Tibial nerve (tissue), 4 donors: ENCODE measurements at places on chromosomes 5 and 9. TPM values are rescaled to one million over a fixed set of nuclear protein-coding genes. Genes with fewer than 3 reads are reported as not detected.

GRCh38 chr5:143536364-143536763, 132.9 kb upstream of the NR3C1 start:
- H3K27me3 ChIP-seq, result no peaks in the 10 kb centered on the region
- DNase-seq, result peak; percentile 28
- H3K4me1 ChIP-seq, result no peaks in the 10 kb centered on the region
- no peak overlapping the region for H3K27ac ChIP-seq
- no peak overlapping the region for H3K4me3 ChIP-seq

GRCh38 chr5:120771202-120771601, 307.1 kb downstream of the PRR16 start:
- H3K27me3 ChIP-seq, result no peaks in the 10 kb centered on the region
- no peak overlapping the region for H3K4me3 ChIP-seq
- H3K27ac ChIP-seq, result no peak overlapping the region
- H3K4me1 ChIP-seq, result no peaks in the 10 kb centered on the region
- no peak for DNase-seq

Gene JAK2
- total RNA-seq, result 38.2 TPM

Gene IFNK
- total RNA-seq, result not detected

Gene LCN9
- total RNA-seq, result not detected

GRCh38 chr9:99109522-99109921, 4.6 kb downstream of the TGFBR1 start:
- peak; percentile 43 for DNase-seq
- H3K27ac ChIP-seq, result no peak overlapping the region
- H3K4me1 ChIP-seq, result peaks cover 68% of the 10 kb centered on the region
- H3K4me3 ChIP-seq, result no peak overlapping the region
- no peaks in the 10 kb centered on the region for H3K36me3 ChIP-seq
- no peaks in the 10 kb centered on the region for H3K27me3 ChIP-seq

GRCh38 chr5:136820848-136821247, 455.5 kb upstream of the TRPC7 start:
- no peaks in the 10 kb centered on the region for H3K4me1 ChIP-seq
- H3K27me3 ChIP-seq, result no peaks in the 10 kb centered on the region
- H3K4me3 ChIP-seq, result no peak overlapping the region

Gene STK32A
- total RNA-seq, result 10.0 TPM

DNA sequence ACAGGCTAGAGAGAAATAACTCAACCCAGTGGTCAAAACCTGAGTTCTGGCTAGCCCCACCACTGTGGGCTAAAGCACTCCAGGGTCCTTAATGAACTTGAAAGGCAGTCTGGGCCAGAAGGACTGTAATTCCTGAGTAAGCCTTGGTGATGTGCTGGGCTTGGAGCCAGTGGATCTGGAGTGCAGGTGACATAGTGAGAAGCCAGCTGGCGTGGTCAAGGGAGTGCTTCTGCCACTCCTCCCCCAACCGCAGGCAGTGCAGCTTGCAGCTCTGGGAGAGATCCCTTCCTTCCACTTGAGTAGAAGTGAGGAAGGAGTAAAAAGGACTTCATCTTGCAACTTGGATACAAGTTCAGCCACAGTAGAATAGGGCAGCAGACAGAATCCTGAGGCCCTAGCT, 424.0 kb downstream of the CDH18 start:
- no peaks in the 10 kb centered on the region for H3K36me3 ChIP-seq
- no peaks in the 10 kb centered on the region for H3K4me1 ChIP-seq
- no peak for DNase-seq
- no peak overlapping the region for H3K4me3 ChIP-seq

GRCh38 chr5:162283609-162284008, 216.0 kb downstream of the GABRG2 start:
- H3K27me3 ChIP-seq, result no peaks in the 10 kb centered on the region
- H3K27ac ChIP-seq, result no peak overlapping the region
- no peaks in the 10 kb centered on the region for H3K36me3 ChIP-seq
- no peak overlapping the region for H3K4me3 ChIP-seq

GRCh38 chr9:135448663-135449100, 30.9 kb upstream of the PPP1R26 start:
- H3K27ac ChIP-seq, result no peak overlapping the region
- H3K4me3 ChIP-seq, result no peak overlapping the region
- no peaks in the 10 kb centered on the region for H3K4me1 ChIP-seq

- H3K27ac ChIP-seq, result peak overlapping the region; percentile 97
- H3K36me3 ChIP-seq, result no peaks in the 10 kb centered on the region
- peak; percentile 80 for DNase-seq
- no peaks in the 10 kb centered on the region for H3K27me3 ChIP-seq
- H3K4me3 ChIP-seq, result no peak overlapping the region
These were observed 33.9 kb downstream of the SH3PXD2B start for GRCh38 chr5:172420235-172420939.

DNA sequence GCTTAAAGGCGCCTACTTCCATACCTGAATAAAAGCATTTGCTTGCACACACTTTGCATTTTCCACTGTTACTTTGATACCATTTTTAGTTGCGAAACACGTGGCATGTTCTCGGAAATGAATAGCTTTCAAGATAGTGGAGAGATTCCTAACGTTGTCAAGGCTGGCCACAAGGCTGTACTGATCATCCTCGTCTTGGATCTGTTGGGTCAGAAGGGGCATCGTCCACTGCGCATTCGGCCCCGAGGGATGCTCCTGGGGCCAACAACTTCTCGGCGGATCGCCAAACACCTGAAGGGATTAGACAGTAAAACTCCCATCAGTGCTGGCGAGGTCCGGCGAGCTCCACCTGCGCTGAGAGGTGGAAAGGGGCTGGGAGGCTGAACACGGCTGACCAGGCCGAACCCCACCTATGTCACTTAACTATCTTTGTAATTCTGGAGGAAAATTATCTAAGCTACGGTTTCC, 599 bp downstream of the RAD1 start:
- DNase-seq, result no peak
- H3K27me3 ChIP-seq, result no peaks in the 10 kb centered on the region
- peak overlapping the region; percentile 94 for H3K27ac ChIP-seq
- H3K4me3 ChIP-seq, result peak overlapping the region; percentile 89
- no peaks in the 10 kb centered on the region for H3K36me3 ChIP-seq

DNA sequence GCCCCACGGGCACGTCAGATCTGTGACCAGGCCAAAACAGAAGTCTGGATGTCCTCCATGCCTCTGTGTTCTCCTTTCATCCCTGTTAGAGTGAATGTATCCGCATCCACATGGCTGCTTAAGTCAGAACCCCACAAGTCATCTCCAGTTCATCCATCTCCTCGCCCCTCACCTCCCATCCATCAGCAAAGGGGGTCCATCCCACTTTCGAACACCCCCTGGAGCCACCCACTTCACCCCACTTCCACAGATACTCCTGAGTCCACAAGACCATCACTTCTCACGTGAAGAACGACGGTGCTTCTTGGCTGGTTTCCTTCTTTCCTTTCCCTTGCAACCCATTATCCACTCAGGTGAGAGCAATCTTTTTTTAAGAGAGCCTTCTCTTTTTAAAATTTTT, 3.5 kb upstream of the SPOCK1 start:
- H3K27me3 ChIP-seq, result peaks cover 12% of the 10 kb centered on the region
- no peak overlapping the region for H3K4me3 ChIP-seq
- no peaks in the 10 kb centered on the region for H3K4me1 ChIP-seq
- H3K27ac ChIP-seq, result no peak overlapping the region
- no peaks in the 10 kb centered on the region for H3K36me3 ChIP-seq
- DNase-seq, result no peak

DNA sequence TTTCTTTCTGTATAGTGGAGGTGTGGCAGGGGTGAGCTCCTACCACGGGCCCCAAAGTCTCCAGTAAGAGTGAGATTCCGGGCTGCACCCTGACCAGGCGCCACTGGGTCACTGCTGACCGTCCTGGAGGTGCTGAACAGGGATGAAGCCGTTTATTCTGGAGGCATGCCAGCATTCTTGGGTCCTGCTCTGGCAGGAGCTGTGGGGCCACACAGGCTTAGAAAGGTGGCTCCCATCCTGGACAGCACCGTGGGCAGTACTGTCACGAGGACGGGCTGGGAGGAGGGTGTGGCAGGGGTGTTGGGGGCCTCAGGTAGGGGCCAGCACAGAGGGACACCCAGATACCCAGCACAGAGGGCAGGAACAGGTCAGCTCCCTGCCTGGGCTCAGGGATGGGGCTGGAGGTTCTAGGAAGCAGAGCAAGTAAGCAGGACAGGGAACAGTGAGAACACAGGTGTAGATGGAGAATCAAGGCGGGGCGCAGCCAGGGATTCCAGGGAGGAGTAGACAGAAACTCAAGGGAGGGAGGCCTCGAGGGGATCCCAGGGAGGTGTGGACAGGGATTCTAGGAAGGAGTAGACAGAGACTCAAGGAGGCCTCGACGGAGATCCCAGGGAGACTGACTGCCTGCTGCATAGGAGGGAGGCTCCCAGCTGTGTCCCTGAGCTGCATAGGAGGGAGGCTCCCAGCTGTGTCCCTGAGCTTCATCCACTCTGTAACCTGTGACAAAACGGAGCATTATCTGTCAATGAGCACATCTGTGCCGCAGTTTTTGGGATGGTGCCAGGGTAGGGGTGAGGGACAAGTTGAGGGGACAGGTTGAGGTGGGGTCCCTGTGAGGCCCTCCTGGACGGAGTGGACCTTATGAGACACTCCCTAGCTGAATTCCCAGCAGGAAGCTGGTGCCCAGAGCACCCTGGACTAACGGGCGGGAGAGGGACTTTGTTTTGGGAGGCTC, 1.1 kb upstream of the PLEKHG4B start:
- H3K27ac ChIP-seq, result no peak overlapping the region
- no peak for DNase-seq
- H3K4me1 ChIP-seq, result no peaks in the 10 kb centered on the region
- peaks cover 42% of the 10 kb centered on the region for H3K27me3 ChIP-seq

Gene TEX48
- total RNA-seq, result not detected

GRCh38 chr5:138588013-138588788, 13.0 kb upstream of the HSPA9 start:
- no peaks in the 10 kb centered on the region for H3K27me3 ChIP-seq
- no peaks in the 10 kb centered on the region for H3K36me3 ChIP-seq
- no peak overlapping the region for H3K27ac ChIP-seq
- no peak overlapping the region for H3K4me3 ChIP-seq
- H3K4me1 ChIP-seq, result no peaks in the 10 kb centered on the region

Gene CCDC187
- total RNA-seq, result not detected

GRCh38 chr9:75462866-75463265, 374.6 kb downstream of the OSTF1 start:
- no peak overlapping the region for H3K27ac ChIP-seq

- H3K27ac ChIP-seq, result no peak overlapping the region
- DNase-seq, result no peak
- no peak overlapping the region for H3K4me3 ChIP-seq
- H3K4me1 ChIP-seq, result no peaks in the 10 kb centered on the region
- no peaks in the 10 kb centered on the region for H3K36me3 ChIP-seq
These were observed 118.7 kb upstream of the SNX2 start for GRCh38 chr5:122656160-122656559.

Gene FOXD1
- total RNA-seq, result 79.3 TPM

Gene TSLP
- not detected for total RNA-seq

- no peaks in the 10 kb centered on the region for H3K36me3 ChIP-seq
- H3K4me1 ChIP-seq, result no peaks in the 10 kb centered on the region
- no peak overlapping the region for H3K27ac ChIP-seq
- no peak for DNase-seq
- H3K4me3 ChIP-seq, result no peak overlapping the region
- peaks cover 23% of the 10 kb centered on the region for H3K27me3 ChIP-seq
These were observed 37.2 kb upstream of the SLC9A3 start for GRCh38 chr5:561408-561807.

- no peaks in the 10 kb centered on the region for H3K4me1 ChIP-seq
- no peak overlapping the region for H3K27ac ChIP-seq
- H3K4me3 ChIP-seq, result no peak overlapping the region
- no peaks in the 10 kb centered on the region for H3K27me3 ChIP-seq
- H3K36me3 ChIP-seq, result no peaks in the 10 kb centered on the region
- DNase-seq, result no peak
These were observed 165.9 kb downstream of the DENND1A start for GRCh38 chr9:123763910-123764588.

Gene GGTA1
- 9.0 TPM for total RNA-seq

Gene STPG3
- not detected for total RNA-seq

DNA sequence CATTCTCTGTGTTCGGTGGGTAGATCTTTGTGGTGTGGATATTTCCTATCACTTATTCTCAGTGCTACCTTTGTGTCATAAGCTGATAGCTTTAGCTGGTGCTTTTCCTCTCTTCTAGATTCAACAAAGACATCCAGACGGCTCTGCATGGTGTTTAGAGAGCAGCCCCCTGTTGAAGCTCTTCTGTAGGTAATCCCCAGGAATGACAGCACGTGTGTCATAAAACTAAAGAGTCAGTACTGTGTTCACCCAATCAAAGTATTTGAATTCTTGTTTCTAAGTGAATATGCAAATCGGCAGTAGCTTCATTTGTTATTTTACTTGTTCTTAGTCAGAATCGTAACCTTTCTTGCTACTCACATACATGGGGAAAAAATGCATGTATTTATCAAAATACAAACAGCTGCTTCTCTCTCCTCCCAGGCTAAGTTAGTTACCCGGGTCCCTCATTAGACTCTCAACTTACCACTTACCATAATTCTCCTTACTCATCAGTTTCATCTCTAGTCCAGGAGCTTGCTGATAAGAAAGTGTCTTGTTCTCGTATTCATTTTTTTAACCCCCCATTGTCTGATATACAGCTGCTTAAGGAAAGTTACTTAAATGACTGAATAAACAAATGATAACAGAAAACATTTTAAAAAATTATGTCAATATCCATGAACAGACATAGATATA, 1696.0 kb upstream of the WWC1 start:
- DNase-seq, result no peak
- H3K36me3 ChIP-seq, result no peaks in the 10 kb centered on the region
- H3K4me3 ChIP-seq, result no peak overlapping the region
- H3K27me3 ChIP-seq, result no peaks in the 10 kb centered on the region
- H3K4me1 ChIP-seq, result no peaks in the 10 kb centered on the region

DNA sequence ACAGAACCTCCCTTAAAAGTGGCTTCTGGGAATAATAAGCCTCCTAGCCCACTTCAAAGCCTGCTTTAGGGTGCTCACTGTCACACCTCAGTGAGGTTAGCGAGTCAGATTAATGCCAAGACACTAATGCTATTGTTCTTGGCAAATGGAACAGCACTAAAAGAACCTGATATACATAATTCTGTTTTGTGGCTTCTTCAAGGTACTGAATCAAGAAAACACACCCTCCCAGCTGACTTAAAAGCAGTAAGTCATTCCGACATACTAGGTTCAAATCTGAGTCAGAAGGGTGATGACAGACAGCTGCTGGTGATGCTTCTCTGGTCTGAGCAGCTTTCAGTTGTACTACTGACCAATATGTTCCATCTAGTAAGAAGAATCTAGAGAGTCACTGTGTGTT, 121.6 kb downstream of the OXCT1 start:
- no peak overlapping the region for H3K27ac ChIP-seq
- no peak for DNase-seq
- H3K4me3 ChIP-seq, result no peak overlapping the region
- no peaks in the 10 kb centered on the region for H3K4me1 ChIP-seq
- no peaks in the 10 kb centered on the region for H3K36me3 ChIP-seq

- H3K4me1 ChIP-seq, result peaks cover 16% of the 10 kb centered on the region
- no peak overlapping the region for H3K4me3 ChIP-seq
- H3K36me3 ChIP-seq, result no peaks in the 10 kb centered on the region
- no peaks in the 10 kb centered on the region for H3K27me3 ChIP-seq
- DNase-seq, result no peak
These were observed 79.9 kb downstream of the RGS3 start for GRCh38 chr9:113543296-113543981.

GRCh38 chr5:168875832-168876231, 296.7 kb upstream of the PANK3 start:
- no peak overlapping the region for H3K27ac ChIP-seq
- DNase-seq, result no peak
- no peaks in the 10 kb centered on the region for H3K4me1 ChIP-seq
- H3K4me3 ChIP-seq, result no peak overlapping the region
